Psoas muscle (tissue), 8 donors: ENCODE measurements at places on chromosomes 5 and 9. TPM values are rescaled to one million over a fixed set of nuclear protein-coding genes. Genes with fewer than 3 reads are reported as not detected.

Gene NRG2
- 19.6 TPM for total RNA-seq

Gene HINT2
- 41.9 TPM for total RNA-seq

Gene PCDHB5
- total RNA-seq = 0.42 TPM

Gene RHOBTB3
- total RNA-seq = 86.0 TPM

Gene PCDHA7
- 0.08 TPM for total RNA-seq

Gene ADGRV1
- total RNA-seq = not detected

Gene SLC9A3
- total RNA-seq = 1.7 TPM
